Placental epithelial cell (primary cell): ENCODE measurements at places on chromosomes 5 and 9. TPM values are rescaled to one million over a fixed set of nuclear protein-coding genes. Genes with fewer than 3 reads are reported as not detected.

Gene PCDHB2
- 0.39 and 1.2 TPM in 2 replicates for total RNA-seq

Gene CSNK1A1
- 234 and 323 TPM in 2 replicates for total RNA-seq

Gene ACO1
- total RNA-seq: 24.3 and 38.7 TPM in 2 replicates

Gene COL15A1
- 0.54 and 2.0 TPM in 2 replicates for total RNA-seq

Gene RFX3
- 2.4 and 2.7 TPM in 2 replicates for total RNA-seq

Gene FGFR4
- 2.4 and 6.4 TPM in 2 replicates for total RNA-seq
